ENCODE measurements at places on chromosomes 16 and 17.

DNA sequence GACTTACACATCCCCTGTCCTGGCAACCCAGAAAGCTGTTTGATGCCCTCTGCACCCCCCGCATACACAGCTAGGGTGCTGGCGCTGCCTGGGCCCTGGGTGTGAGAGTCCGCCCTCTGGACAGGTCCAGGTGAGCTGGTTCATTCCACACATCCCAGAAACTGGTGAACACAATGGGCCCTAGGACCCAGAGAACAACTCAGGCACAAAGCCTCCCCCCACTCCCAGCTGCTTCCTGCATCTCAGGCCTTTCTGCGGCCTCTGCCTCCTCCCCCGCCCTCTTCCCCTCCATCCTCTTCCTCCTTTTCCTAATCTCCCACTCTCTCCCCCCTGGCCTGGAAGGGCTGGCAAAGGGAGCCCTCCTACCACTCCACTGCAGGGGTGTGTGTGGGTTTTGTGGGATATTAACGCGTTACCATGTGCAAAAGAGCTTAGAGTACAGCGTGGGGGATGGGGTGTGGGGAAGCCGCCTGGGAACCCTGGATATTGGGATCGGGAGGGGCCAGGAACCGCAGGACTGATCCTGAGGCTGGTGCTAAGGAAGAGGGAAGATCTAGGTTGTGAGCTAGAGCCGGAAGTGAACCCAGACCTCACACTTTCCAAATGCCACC is 1.6 kb upstream of the PPP1R9B start:
- peak; percentile 91 for DNase-seq

- peak; percentile 56 for DNase-seq
Observed at GRCh38 chr17:76714822-76715495, 4.2 kb upstream of the MXRA7 start.

DNA sequence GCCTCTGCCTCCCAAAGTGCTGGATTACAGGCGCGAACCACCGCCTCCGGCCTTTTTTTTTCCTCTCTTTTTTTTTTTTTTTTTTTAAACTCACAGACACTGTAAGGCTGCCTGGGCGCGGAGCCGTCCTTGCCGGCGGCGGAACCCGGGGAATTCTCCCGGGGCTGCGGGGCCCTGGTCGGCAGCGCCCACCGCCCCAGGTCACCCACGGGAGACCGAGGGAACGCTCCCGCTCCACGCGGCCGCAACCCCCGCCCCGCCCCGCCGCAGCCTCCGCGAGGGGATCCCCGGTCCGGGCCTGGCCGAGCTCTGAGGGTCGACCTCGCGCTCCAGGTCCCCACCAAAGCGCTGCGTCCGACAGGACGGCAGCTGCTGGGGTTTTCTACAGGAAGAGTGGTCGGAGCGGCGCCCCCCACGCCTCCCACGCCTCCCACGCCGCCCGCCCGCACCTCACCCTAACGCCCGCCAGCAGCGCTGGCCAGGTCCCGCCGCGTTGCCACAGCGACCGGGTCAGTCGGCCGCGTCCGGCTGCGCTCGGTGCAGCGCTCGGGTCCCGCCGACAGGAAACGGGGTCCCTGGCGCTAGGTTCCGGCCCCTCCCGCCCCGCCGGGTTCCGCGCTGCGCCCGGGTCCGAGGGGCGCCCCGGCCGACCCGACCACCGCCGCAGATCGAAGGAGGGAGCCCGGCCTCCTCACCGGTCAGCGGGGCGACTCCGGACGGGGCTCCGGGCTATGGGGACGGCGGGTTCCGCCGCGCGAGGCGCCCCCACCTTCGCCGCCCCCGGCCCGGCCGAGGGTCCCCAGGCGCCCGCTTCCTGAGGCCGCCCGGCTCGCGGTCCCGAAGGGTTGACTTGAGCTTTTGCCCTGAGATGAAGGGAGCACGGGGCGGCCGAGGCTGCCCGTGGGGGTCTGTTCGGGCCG is at the start of gene CCDC57:
CCDC57 (minus strand) TSS at position 512 of the 920 bp plus-strand sequence. CDS start 10,898 bp downstream, outside the sequence.
- peak; percentile 94 for DNase-seq

DNA sequence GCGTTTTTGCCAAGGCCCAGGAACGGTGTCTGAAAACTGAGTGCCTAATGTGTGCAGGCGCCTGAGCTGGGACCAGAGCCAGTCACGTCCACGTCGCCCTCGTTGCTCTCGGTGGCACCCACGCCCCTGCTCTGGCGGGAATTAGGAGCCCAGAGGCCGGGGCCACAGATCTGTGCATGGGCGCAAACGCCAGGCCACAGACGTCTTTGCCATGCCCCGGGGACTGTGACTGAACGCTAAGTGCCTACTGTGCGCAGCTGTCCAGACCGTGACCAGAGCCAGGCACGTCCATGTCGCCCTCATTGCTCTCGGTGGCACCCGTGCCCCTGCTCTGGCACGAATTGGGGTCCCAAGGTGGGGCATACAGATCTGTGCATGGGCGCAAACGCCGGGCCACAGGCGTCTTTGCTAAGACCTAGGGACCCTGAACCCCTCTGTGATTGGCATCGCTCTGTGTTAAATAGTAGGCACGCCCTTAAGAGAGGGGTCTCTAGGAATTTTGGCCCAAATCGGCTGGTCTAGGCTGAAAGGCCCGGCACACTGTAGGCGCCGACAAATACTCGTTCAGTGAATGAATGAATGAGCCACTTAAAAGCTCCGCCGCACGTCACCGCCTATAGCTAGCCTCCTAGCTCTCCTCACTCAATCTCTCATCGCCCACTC is 827 bp upstream of the UBALD1 start:
- DNase-seq, result no peak

GRCh38 chr17:75487351-75488070 is 27.8 kb downstream of the CASKIN2 start:
- DNase-seq, result no peak

GRCh38 chr17:2089021-2089422 is 34.1 kb downstream of the HIC1 start:
- no peak for DNase-seq

DNA sequence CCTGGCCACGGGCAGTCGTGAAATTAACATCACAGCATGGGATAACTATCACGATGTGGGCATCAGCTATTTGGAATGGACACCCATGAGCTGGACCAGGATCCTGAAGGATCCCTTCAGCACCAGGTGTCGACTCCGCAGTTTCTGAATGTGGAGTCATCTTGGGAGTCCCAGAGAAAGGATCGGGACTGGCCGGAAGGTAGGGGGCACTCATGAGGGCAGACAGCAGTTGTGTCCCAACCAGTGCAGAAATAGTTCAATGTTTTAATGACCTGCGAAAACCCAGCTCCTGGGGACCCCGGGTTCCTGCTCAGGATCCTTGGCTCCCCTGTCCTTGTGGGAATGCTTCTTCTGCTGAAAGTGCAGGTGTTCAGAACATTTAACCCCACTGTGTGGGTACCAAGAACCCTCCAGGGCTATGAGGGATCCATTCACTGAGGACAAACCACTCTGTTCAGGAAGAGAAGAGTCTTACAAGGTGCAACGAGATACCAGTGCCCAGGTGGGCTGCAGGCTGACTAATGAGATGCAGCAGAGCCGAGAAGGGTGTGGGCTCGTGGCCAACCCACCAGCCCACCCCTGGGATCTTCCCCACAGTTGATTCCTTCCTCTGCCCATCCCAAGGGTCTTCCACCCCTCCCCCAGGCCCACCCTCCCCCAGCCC is 154.8 kb downstream of the SALL1 start:
- no peak for DNase-seq

GRCh38 chr16:66247516-66248481 is 118.7 kb upstream of the CDH5 start:
- DNase-seq, result no peak

GRCh38 chr16:46808997-46809396 is 22.0 kb downstream of the C16orf87 start:
- no peak for DNase-seq

DNA sequence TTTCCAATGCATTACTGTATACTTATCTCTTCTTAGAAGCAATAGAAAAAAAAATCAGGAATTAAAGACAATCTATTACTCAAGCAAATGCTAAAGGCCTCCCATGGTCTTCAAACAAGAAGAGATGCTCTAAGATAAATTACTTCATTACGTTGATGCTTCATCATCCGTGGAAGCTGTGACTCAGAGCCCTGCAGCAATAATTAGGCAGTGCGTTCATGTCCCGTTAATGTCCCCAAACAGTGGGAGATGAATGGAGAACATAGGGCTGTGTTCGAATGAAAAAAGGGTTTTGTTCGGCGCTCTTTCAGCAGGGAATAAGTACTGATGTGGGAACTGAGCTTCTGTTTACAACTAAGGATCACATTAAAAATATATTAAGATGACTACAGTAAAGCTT is 15.9 kb upstream of the PDXDC1 start:
- DNase-seq, result no peak

All from HuH-7 (cell line).